Progenitor cell of endocrine pancreas (in vitro differentiated cells): ENCODE measurements at places on chromosomes 5 and 9. TPM values are rescaled to one million over a fixed set of nuclear protein-coding genes. Genes with fewer than 3 reads are reported as not detected.

DNA sequence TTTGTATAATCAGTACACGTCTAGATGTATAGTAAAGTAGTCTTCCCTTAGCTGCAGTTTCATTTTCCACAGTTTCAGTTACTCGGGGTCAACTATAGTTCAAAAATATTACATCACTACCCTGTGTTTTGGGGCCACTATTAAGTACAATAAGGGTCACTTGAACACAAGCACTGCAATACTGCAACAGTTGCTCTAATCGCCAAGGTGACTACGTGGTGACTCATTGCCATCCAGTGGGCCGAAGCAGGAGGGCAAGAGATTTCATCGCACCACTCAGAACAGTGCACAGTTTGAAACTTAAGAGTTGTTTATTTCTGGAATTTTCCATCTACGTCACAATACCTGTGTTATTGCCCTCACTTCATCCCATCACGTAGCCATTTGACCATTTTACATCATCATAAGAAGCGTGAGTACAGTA lies at the start of gene ARL14EPL:
TSS of gene ARL14EPL (plus strand) at position 379 of the 424 bp plus-strand sequence. CDS start 18,994 bp downstream, outside the sequence.
- H3K36me3 ChIP-seq: no peaks in the 10 kb centered on the region
- no peak within 1 kb of the TSS for H3K4me3 ChIP-seq
- peaks cover 3% of the 10 kb centered on the region for H3K27me3 ChIP-seq
- DNase-seq: no peak

The OR13C4 gene
- total RNA-seq: not detected in 2 replicates

The IGIP gene
- total RNA-seq: 2.0 and 2.1 TPM in 2 replicates

DNA sequence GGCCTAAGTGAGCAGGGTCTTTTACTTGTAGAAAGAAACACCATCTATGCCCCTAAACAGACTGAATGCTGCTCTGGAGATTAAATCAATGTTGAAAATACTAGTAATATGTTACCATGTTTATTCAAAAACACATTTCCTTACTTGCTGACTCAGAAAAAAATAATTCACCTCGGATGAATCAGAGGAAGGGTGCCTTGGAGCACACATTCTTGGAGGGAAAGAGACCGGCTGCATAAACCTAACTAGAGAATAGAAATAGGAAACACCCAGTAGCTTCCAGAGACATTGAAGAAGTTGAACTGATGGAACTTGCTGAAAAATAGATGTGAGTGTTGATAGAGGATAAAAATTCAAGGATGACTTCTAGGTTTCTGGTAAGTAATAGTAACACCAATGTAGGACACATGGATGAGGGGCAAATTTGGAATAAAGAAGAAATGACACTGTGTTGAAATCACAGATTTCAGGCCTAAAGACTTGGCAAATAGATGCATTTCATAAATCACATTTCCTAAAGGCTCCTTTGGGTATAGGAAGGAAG lies 76.9 kb upstream of the MINAR2 start:
- no peak overlapping the region for H3K27ac ChIP-seq
- peaks cover 2% of the 10 kb centered on the region for H3K4me1 ChIP-seq
- H3K36me3 ChIP-seq: peaks cover 23% of the 10 kb centered on the region
- DNase-seq: no peak
- H3K27me3 ChIP-seq: no peaks in the 10 kb centered on the region
- no peak overlapping the region for H3K4me3 ChIP-seq

The PCDHGB4 gene
- total RNA-seq: 16.1 and 17.0 TPM in 2 replicates

DNA sequence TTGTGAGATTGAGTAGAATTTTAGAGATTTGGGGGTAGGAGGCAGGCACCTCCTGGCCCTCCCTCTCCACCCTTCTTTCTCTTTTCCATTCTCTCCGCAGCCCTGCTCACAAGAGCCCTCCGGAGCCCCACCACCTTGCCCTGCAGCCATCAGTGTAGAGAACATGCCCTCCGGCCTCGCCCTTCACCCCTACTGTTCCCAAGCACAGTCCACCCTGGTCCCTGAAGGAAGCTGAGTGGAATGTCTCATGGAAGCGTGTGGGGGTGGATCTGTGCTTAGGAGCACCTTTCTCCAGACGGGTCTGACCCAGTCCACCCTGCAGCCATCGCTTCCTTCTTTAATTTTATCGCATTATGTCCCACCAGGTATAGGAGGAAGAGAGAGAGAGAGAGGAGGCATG lies 267.1 kb downstream of the NSG2 start:
- DNase-seq: no peak
- H3K4me3 ChIP-seq: peak overlapping the region; percentile 20
- H3K27me3 ChIP-seq: peaks cover 65% of the 10 kb centered on the region
- no peaks in the 10 kb centered on the region for H3K4me1 ChIP-seq
- H3K36me3 ChIP-seq: no peaks in the 10 kb centered on the region
- H3K27ac ChIP-seq: no peak overlapping the region

DNA sequence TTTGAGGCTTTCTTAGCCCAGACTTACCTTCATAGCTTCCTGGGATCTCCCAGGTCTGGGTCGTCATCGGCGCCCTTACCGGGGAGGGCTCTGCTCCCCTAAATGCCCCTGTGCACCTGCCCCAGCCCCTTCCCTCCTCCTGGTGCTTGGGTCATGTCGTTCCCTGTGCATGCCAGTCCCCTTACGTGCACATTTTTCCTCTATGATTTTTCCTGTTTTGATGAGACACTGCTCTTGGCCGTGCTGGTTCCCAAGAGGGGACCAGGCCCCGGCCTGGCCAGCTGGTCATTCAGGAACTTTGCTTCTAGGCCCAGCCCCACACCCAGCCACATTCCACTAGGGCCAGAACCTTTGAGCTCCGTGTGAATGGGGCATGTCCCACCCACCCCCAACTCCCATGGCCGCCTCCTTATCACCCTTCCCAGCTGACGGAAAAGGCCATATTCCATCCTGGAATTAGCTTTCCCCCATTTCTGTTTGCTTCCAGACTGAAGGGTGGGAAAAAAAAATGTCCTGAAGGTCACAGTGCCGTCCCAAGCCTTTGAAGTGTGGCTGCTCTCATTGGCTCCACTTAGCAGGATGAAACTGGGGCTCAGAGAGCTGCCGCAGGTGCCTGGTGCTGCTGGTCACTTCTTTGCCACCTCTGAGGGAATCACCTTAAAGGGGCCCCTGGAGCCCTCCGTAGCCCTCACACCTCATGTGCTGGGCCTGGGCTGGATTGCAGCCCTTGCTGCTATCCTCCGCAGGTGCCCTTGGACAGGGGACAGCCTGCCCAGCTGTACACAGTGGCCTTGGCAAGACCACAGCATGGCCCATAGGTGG lies 25.1 kb downstream of the ERGIC1 start:
- H3K36me3 ChIP-seq: peaks cover 3% of the 10 kb centered on the region
- H3K27me3 ChIP-seq: no peaks in the 10 kb centered on the region
- H3K4me1 ChIP-seq: peaks cover 27% of the 10 kb centered on the region
- DNase-seq: no peak
